ENCODE measurements at places on chromosomes 11 and 22.

DNA sequence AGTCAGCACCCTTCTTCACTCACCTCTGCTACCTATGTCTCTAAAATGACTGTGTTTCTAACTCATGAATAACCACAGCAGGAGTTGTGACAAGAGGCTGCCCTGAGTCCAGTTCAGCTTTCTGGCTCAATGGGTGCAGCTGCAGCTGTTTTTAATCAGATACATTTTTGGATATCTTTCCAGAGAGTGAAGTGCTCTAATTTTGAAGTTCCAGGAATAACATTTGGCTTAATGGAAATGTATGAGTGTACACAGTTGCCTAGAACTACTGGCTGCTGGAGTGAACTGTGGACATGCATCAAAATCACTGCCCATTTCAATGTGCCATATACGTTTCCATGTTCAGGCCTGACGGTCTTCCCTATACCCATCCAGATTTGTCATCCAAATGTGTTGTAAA lies 769.5 kb upstream of the ANO3 start:
- no peak for DNase-seq

GRCh38 chr11:66529069-66529468 lies 16.8 kb downstream of the ZDHHC24 start:
- no peak for DNase-seq

DNA sequence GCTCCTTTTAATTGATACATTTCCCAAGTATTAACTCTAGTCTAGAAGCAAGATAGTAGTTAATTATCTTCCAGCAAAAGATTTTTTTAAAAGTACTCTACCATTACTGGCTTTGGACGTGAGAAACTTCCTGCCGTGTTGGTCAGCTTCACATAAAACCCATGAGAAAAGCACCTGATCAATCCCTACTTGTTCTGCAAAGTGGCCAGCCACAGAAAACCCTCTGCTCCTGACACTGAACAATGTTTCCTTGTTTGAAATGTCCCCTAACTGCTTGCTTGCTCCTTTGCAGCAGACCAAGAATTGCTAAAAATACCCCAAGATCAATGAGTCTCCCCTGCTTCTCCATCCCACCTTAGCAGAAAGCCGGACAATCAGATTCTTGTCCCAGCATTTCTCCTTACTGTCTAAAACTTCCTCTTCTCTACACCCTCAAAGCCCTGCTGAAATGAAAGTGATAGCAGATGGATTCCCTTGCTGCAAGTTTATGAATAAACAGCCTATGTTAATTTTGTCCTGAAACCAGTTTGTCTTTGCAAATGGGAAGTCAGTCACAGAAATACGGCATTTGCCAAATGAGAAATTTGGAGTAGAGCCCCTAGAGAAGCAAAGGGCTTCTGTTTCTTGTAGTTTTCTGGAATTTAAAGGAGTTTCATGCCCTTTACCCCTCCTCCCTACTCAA lies 207.1 kb upstream of the ARHGAP20 start:
- DNase-seq: no peak

- no peak for DNase-seq
These were observed 75.3 kb downstream of the ARFGAP2 start for GRCh38 chr11:47101406-47101805.

DNA sequence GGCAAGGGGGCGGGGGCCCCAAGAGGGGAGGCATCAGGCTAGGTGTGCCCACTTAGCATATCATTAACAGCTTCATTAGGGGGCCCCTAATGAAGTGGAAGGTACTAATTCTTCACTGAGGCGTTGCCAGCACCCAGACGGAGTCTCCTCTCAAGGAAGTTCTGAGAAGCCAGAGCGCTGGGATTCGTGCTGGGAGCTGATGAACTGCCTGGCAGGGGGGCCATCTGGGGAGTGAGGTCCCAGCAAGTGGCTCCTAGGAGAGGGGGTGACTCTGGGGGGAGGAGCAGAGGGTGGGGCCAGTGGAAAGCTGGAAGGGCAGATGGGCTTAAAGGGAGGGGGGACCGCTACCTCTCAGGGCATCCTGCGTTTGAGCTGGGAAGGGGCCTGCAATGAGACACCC lies 29.8 kb downstream of the DAGLA start:
- DNase-seq: no peak

GRCh38 chr11:98104249-98104648 lies 916.5 kb upstream of the CNTN5 start:
- DNase-seq: no peak

DNA sequence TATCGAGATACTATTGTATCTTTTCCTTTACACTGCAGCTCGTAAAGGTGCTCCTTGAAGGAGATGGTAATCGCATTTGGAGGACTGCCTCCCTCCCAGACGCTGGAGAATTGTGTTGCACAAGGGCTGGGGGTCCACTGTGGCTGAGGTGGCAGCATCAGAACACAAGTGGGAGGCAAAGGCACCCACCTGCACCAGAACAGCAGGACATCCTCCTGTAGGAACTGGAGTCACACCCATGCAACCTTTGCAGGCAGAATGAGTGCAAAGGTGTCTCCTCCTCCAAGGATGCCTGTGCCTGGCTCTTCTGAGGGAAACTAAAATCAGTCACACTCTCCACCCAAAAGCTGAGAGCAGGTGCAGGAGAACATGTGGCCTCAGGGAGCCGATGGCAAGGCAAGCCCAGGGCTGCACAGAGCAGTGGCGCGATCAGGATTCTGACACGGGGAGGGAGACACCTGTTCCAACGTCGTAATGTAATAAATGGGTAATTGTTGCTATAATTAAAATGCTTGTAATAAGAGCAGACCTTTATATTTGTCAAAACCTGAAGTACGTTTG lies 1501.4 kb downstream of the TBC1D22A start:
- no peak for DNase-seq

DNA sequence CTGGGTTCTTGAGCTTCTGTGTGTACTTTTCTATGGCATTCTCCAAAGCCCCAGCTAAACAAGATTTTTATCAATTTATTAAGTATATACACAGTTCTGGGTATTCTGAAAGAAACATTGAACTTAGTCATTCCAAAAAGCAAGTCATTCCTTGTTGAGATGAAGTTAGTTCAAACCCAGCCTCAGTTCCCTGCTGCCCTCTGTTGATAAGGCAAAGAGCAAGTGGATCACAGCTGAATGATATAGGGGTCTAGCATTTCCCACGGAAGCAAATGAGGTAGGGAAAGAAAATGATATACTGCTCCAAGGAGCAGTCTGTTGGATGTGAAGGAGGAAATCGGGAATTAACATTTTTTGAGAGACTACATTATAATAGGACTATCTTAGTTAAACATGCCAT lies 841.8 kb upstream of the TENM4 start:
- DNase-seq: no peak

DNA sequence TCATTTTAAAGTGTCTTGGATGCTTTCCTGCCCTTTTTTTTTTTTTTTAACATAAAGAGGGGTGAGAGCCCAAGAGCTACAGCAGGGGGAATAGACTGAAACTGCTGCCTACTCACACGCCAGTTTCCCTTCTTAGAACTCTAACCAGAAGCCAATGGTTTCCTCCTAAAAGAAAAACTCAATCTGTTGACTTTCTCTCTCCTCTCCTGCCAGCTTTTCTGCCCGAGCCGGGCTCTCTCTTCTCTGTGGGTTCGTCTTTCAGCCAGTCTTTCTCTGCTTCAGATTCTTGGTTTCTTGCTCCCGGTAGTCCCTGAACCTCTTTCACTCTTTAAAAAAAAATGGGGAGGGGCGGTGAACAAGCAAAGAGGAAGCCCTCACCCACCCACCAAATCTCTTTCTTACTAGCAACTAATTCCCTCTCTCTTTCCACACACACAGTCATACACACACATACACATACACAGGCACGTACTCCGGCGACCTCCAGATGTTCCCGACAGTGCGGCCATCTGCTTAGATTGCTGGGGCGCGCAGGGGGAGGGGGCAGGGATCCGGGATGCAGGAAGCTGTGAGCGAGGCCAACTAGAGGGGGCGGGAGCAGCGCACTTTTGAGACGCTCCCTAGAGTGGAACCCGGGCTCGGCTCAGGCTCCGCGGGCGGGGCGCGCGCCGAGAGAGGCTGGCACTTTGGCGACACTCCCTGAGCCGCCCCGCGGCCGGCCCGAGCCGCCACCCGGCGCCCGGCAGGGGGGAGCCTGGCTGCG lies 444 bp upstream of the TSKU start:
- DNase-seq: peak; percentile 93

- DNase-seq: no peak
These were observed at the start of gene SPI1 for GRCh38 chr11:47378010-47378835. Gene SPI1, minus strand, starts transcription at chr11:47378547. Its CDS starts 194 bp downstream, at chr11:47378353.

DNA sequence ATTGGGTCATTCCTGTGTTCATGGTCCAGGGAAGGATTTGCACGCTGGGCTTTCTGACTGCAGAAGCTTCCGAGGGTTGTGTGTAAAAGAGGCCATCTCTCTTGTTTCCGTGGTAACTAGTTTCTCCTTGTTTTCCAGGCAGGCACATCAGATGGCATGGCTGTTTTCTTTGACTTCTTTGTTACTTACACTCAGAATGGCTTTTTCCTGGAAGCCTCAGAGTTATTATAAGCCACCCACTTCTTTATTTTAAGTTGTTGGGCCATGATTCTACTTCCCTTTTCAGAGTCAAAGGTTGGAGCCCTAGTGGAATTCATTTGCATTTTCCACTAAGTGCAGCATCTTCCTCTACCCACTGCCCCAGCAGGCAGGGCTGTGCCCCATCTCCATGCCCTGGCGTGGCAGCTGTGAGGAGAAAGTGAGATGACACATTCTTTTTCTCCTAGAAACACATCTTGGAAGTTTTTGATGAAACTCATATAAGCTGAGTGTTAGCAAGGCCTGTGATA lies 94.9 kb downstream of the PRR5L start:
- no peak for DNase-seq

GRCh38 chr11:70478166-70478890 lies 80.0 kb downstream of the CTTN start:
- no peak for DNase-seq

DNA sequence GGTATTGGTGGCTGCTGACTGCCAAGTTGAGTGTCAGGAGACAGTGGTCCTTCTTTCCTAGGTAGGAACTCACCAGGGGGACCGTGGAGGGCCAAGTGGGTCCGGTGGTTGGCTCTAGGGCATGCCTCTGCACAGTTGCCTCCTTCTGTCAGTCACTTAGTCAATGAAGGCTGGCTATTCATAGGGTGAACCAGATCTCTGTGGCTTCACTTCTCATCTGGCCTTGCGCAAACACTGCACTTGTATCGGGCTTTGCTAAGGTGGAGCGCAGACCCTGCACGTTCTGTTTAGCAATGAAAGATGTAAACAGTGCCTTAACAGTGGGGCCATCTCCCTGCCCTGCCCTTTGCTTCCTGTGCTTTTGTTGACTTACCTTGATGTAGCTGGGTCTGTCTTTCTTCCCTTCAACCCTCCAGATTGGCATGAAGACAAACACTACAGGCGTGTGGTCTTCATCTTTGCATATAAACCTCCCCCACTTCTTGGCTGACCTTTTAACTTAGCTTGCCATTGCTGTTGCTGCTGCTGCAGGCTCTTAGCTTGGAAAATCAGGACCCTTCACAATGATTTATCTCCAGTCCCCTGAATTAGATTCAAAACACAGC lies 6.7 kb upstream of the SORL1-AS1 start:
- no peak for DNase-seq

DNA sequence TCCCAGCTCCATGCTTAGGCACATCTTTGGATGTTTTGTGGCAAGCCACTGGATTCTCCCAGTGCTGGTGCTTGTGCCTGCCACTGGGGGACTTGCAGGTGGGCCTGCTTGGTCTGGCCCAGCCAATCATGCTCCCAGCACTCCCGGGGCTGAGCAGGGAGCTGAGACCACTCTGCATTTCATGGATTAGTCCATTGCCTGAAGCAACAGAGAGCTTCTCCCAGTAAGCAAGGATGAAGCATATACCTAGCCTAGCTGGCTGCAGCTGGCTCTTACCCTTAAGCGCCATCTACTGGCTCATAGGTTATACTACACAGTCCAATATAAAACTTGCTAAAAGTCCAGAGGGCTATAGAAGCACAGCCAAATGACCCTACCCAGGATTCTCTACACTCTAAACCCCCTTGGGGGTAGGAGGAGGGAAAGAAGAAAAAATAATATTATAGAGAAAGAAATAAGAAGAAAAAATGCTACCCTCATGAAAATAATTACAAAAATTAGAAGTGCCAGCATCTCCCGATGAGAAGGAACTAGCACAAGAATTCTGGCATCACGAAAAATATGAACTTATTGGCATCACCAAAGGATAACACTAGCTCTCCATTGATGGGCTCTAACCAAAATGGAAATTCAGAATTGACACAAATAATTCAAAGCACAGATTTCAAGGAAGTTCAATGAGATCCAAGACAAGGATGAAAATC lies 275.3 kb downstream of the C11orf87 start:
- DNase-seq: no peak

DNA sequence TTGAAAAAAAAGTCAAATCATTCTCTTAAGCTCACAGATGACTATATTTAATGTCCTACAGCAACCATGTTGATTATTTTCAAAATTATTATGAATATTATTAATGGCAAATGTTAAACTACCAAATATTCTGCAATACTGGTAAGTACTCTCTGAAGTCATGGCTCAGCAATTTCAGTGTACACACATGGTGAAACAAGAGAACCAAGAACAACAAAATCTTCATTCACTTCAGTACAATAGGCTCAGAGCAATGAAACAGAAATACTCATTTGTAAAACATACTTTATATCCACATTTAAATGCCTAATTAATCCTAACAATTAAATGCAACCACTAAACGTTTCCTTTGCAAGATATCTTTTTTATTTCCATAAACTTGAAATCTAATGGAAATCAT lies 347.2 kb downstream of the TTC28 start:
- DNase-seq: no peak

DNA sequence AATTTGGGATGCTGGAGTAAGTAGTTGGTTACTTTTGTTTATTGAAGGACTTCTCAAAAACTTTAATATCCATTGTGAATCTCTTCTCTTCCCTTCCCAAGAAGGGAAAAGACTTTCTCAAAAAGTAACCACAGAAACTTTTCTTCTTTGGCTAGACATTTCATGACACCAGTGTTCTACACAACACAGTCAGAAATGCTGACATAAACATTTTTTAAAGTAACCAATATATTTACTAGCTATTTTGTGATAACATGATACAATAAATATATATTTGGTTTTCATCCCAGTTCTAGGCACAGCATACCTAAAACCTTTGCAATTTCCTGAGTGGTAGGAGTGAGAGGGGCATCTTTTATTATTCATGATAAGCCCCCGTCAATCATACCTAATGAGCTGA lies 47.8 kb downstream of the FAM118A start:
- no peak for DNase-seq

GRCh38 chr11:66248903-66249302 lies 19.5 kb upstream of the RAB1B start:
- no peak for DNase-seq

- DNase-seq: peak; percentile 64
These were observed 1.4 kb downstream of the ARHGAP20 start for GRCh38 chr11:110710628-110711381.

GRCh38 chr11:110600322-110600721 lies 111.9 kb downstream of the ARHGAP20 start:
- DNase-seq: no peak

- DNase-seq: no peak
These were observed 218.6 kb downstream of the NAV2 start for GRCh38 chr11:19931141-19931770.
